Endothelial cell of umbilical vein (primary cell): ENCODE measurements at places on chromosomes 16 and 17. TPM values are rescaled to one million over a fixed set of nuclear protein-coding genes. Genes with fewer than 3 reads are reported as not detected.

GRCh38 chr17:68511254-68511670 lies 968 bp upstream of the PRKAR1A start:
- no peak for DNase-seq

Gene PLK1
- total RNA-seq: 100 and 109 TPM in 2 replicates

- DNase-seq: no peak
These were observed 13.1 kb downstream of the FMNL1 start for GRCh38 chr17:45234641-45235415.

DNA sequence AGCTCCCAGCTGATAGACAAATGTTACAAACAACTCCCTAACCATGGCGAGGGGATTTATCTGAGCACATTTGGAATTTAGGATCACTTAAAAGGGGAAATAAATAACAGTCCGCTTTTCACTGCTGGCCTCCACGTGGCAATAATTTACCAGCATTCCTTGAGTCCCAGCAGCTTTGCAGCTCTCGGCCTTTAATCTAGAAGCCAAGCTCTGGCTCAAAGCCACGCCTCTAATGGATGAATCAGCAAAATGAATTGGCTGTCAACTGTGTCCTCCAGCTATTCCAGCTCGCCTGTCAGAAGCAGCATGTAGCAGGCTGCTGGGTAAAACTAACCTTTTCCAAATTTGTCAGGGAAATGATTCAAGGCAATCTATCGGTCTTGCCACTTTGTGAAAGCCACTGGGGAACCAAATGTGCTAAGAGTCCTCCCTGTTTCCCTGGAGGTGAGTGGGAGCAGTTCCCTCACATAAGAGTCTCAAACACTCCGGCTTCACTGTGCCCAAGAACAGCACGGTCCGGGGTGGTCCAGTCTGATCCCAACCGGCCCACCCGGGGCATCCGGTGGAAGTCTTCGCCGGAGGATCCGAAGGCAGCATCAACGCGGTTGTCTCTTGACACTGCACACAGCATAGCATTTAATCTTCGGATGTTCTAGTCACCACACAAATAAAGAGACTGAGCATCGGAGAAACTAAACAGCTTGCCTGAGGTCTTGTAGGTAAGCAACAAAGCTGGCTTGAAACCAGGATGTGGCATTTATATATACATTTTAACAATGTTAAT lies 143.3 kb downstream of the PARN start:
- DNase-seq: peak; percentile 91

Gene KRTAP9-4
- not detected in 2 replicates for total RNA-seq

Gene SECTM1
- 0.46 and 1.9 TPM in 2 replicates for total RNA-seq

- no peak for DNase-seq
These were observed 169.7 kb upstream of the ZFHX3 start for GRCh38 chr16:73217654-73218053.

DNA sequence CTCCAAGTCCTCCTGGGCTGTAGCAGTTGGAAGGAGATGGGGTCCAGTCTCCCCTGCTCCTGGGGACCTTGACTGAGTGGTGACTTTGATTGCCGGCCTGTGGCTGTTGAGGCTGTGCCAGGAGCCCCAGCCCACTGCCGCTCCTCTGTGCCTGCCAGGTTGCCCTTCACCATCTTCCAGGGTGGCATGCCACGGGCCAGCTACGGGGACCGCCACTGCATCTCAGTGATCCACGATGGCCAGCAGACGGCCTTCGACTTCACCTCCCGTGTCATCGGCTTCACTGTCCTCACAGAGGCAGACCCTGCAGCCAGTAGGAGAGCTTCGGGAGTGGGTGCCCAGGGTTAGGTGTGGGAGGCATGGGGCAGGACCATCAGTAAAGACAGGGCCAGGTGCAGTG lies 23.4 kb upstream of the MYO15B start:
- no peak for DNase-seq

Gene KRT36
- total RNA-seq: not detected in 2 replicates

DNA sequence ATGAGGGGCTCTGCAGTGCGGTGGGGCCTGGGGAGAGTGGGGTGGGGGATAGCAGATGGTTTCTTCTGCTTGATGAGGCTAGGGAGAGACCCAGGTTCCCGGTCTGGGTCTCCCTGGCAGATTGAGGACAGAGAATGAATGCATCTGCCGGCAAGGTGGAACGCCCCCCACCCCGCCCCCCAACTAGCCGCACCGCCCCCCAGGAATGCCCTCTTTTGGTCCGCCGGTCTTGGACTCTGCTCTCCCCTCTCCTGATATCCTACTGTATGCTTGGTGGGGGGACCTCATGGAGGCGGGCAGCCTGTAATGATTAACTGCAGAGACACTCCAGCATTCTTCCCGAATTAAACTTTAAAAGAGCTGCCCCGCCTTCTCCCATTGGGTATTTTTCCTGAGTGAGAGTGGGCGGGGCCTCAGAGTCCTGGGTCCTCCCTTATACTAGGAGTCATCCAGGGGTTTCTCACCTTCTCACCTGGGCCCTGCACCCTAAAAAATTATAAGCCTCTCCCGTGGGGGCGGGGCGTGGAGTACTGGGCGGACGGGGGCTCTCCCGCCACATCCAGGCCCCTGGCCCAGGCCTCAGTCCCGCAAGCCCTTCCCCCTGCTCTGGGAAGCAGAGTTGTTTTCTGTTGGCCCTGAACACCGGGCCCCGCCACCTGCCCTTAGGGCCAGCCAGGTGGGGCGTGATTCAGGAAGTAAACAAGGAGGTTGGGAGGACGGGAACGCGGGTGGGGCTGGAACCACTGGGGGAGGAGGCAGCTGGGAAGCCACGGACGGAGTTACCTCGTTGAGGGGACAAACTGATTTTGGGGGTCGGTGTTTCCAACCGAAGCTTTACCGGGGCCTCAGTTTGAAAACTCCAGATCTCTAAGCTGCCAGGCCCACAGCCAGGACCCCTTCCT lies 1.5 kb downstream of the GRB7 start:
- no peak for DNase-seq

DNA sequence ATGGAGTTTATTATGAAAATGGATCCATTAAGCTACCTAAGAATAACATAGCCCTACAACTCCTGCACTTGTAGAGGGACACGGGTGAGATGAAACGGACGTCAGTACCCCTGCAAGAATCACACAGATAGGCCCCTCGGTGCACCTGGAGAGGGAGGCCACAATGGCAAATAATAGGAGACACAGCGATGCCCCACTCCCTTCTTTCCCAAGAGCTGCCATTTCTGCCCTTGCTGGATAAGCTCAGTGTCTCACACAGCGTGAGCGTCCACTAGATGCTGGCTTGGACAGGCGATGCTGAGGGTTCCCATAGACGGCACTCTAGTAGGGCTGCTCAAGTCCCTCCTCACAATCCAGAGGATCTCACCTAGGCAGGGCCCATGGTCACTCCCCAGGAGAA lies 67.8 kb downstream of the ADCY9 start:
- DNase-seq: no peak

DNA sequence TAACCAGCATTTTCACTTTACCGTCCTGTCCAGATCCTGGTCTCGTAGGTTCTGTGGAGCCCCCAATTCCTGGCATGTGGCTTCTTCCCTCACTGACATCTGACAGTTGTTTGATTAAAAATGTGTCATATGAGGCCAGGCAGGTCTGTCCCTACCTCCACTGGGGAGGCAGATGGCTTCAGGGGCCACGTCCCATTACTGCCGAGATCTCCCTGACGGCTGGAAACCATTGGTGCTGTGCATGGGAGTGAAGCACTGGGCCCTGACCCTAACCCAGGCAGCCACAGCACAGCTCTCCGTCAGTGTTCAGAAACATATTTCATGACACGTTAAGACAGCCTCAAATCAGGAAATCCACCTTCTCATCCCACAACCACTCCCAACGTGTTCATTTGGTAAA lies 77.5 kb downstream of the GNAO1 start:
- DNase-seq: no peak
